ENCODE measurements at places on chromosomes 5 and 9. TPM values are rescaled to one million over a fixed set of nuclear protein-coding genes. Genes with fewer than 3 reads are reported as not detected.

The PCAT7 gene
- 0.21 TPM for polyA plus RNA-seq

The BRD3OS gene
- 8.7 TPM for polyA plus RNA-seq

DNA sequence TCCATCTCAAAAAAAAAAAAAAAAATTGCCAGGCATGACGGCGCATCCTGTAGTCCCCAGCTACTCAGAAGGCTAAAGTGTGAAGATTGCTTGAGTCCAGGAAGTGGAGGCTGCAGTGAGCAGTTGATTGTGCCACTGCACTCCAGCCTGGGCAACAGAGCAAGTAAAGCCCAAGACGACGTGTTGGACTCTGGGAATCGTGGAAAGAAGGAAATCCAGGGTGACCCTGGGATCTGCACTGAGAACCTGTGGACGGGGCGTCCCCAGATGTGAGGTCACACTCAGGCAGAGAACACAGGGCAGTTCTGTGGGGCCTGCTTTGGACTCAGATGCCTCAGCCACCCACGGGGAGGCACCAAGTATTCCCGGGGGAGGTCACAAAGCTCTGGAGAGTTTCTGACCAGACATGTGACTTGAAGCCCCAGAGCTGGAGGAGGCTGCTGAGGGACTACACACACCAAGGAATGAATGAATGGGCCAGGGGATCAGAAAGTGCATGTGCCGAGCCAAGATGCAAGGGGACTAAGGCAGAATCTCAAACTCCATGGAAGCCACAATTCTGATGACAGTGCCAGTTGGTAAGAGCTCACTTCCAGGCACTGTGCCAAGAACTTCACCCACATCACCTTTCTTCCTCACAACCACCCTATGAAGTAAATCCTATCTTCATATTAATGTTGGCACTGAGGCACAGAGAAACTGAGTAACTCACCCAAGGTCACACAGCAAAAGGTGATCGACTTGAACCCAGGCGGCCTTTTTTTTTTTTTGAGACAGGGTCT, 12.9 kb downstream of the DYNC2I2 start:
- DNase-seq: no peak

GRCh38 chr5:88819301-88819999, 63.5 kb downstream of the MEF2C start:
- no peak for DNase-seq

- no peak for DNase-seq
These were observed 44.6 kb downstream of the MARCHF11 start for GRCh38 chr5:16135003-16135402.

The CNTFR gene
- 64.4 TPM for polyA plus RNA-seq

DNA sequence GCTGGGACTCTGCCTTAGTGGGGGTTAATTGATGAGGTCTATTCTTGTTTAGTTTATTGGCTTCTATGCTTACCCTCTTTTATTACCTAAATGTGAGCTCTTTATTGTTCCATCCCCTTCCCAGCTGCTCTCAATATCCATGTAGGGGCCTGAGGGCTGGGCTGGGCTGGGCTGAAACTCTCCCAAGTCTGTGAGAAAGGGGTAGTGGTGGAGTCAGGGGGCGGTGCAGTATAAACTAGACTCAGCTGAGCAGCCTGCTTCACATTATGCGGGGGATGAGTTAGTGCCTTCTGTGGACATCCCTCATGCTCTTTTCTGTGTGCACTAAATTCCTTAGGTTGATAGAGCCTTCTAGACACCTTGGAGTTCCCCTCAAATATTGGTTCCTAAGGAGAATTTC, 451.8 kb upstream of the PTGER4 start:
- no peak for DNase-seq

DNA sequence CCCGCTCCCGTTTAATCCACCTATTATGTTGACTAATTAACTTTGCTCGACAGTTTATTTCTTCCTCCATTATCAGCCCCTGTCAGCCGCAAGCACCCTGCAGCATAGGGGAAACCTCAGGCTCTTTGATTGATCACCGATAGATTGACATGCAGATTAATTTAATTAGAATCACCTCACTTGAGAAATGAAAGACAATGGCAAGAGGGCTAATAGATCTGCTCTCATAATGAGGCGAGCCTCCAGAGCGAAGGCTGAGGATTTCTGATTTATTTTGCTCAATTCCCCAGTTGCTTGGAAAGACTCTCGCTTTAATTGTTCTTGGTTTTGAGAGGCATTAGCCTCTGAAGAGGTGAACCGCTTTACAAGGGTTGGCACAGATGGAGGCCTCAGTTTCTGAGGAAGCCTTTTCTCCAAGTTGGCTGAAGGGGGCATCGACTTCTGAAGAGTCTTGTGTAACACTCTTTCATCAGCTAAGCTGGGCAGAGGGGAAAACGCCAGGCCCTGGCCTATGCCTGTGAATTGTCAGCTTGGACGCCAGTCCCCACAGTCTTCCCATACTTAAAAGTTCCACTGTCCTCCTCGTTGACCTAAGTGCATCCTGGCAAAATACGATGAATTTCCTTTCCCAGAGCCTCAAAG, 275.4 kb downstream of the EBF1 start:
- no peak for DNase-seq

GRCh38 chr5:77181173-77181572, 29.3 kb upstream of the PDE8B start:
- no peak for DNase-seq

DNA sequence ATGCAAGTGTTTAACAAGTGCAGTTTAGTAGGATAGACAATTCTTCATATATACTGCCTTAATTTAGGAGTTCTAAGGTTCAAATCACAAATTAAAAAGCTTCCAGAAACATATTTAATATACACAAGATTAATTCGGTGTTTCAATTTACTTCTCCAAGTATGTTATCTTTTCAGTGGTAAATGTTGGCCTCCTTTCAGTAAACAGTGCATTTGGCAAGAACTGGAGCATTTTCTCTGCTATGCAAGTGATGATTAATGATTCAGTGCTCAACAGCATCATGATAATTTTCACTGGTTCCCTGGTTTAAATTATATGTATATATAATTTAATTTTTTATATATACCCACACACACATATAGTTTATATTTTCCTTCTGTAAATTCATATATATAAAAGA, 541.7 kb downstream of the EFNA5 start:
- DNase-seq: no peak

GRCh38 chr9:13941714-13942113, 372.2 kb downstream of the NFIB start:
- DNase-seq: no peak

The APBA1 gene
- polyA plus RNA-seq: 0.23 TPM

Measured in psoas muscle (tissue), 8 donors.